ENCODE measurements at places on chromosomes 1 and 21.

GRCh38 chr1:179586107-179586823, 5.4 kb upstream of the TDRD5 start:
- peak; percentile 74 for DNase-seq

DNA sequence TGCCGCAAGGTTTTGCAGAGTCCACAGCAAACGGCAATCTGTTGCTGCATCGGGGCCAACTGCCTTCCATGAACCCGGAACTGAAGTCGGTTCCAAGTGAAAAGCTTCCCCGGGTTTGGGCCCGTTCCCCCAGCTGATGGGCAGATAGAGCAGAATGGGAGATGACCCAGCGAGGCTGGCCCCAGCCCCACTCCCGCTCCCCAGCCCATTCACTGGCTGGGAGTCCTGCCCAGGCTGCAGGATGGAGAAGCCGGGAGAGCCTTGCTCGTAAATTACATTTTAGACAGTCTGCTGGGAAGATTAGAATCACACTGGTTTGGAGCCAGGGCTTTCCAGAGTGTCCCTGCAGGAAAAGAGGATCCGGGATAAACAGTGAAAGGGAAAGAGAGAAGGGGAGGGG, 31.6 kb upstream of the PAX7 start:
- DNase-seq = no peak

GRCh38 chr1:159965263-159965662, 11.2 kb upstream of the SLAMF9 start:
- DNase-seq = no peak

DNA sequence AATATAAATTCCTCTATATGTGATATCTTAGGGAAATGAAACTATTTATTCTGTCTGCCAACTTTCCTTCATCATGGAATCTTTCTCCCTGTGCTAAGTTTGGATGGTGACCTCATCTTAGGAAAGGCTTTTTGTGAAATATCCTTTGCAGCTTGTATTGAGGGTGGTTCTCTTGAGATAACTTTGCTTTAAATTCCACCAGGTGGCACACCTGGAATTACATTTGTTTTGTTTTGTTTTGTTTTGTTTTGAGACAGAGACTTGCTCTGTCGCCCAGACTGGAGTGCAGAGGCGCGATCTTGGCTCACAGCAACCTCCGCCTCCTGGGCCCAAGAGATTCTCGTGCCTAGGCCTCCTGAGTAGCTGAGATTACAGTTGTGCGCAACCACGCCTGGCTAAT, 7.6 kb upstream of the CD1A start:
- DNase-seq = no peak

- no peak for DNase-seq
Observed at GRCh38 chr1:51551081-51551480, 32.0 kb upstream of the EPS15 start.
